Activated CD4-positive, alpha-beta T cell treated with anti-CD3 and anti-CD28 coated beads for 1 hour (primary cell): ENCODE measurements at places on chromosomes 12 and 14.

DNA sequence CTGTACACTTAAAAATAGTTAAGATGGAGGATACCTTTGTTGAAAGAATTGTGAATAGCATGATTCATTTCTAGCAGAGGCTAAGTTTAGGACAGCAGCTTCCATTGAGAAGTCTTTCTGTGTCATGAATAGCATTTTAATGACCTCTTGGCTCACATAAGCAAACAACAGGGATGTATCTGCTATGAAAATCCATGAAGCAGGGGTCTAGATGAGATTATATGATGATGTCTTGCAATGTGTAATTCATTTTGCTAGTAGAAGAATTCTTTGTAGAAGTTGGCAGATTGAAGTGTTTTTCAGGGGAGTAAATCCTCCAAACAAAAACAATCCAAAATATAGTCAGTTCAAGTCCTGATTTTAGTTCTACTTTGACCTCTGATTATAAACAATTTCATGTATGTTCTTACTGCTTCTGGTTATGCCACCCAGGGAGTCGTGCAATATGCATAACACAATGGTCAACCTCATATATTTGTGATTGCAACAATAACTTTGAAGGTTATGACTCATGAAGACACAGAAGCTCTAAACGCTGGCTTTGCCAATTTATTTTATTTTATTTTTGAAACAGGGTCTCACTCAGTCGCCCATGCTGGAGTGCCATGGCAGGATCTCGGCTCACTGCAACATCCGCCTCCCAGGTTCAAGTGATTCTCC is 6.9 kb upstream of the RD3L start:
- no peak for DNase-seq

- DNase-seq = peak; percentile 41
These were observed 13.7 kb downstream of the PGF start for GRCh38 chr14:74941676-74942097.

- DNase-seq = no peak
These were observed 443.4 kb downstream of the BCAT1 start for GRCh38 chr12:24505366-24506015.

DNA sequence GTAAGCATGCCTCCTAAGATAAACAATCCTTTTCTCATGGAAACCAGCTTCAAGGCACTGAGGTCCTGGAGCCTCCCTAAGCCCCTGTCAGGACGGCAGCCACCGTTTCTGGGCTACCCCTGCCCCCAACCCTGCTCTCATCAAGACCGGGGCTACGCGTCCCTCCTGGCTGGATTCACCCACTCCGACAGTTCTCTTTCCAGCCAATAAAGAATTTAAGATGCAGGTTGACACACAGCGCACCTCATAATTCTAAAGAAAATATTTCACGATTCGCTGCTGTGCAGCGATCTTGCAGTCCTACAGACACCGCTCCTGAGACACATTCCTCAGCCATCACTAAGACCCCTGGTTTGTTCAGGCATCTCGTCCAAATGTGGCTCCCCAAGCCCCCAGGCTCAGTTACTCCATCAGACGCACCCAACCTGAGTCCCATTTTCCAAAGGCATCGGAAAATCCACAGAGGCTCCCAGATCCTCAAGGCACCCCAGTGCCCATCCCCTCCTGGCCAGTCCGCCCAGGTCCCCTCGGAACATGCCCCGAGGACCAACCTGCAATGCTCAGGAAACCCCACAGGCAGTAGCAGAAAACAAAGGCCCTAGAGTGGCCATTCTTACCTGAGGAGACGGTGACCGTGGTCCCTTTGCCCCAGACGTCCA is 336.3 kb downstream of the TMEM121 start:
- DNase-seq = no peak

DNA sequence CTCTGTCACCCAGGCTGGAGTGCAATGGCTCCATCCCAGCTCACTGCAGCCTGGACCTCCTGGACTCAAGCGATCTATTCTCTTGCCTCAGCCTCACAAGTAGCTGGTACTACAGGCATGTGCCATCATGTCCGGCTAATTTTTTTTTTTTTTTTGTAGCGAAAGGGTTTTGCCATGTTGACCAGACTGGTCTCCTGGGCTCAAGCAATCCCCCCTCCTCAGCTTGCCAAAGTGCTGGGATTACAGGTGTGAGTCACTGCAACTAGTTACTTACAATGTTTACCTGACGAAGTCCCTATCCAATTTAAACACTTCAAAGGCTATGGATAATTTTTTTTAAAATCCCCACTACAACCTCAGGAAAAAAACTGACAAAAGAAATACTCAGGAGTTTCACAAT is 1.8 kb downstream of the KRR1 start:
- no peak for DNase-seq

- DNase-seq = no peak
These were observed 14.7 kb upstream of the KRT86 start for GRCh38 chr12:52259657-52260243.

DNA sequence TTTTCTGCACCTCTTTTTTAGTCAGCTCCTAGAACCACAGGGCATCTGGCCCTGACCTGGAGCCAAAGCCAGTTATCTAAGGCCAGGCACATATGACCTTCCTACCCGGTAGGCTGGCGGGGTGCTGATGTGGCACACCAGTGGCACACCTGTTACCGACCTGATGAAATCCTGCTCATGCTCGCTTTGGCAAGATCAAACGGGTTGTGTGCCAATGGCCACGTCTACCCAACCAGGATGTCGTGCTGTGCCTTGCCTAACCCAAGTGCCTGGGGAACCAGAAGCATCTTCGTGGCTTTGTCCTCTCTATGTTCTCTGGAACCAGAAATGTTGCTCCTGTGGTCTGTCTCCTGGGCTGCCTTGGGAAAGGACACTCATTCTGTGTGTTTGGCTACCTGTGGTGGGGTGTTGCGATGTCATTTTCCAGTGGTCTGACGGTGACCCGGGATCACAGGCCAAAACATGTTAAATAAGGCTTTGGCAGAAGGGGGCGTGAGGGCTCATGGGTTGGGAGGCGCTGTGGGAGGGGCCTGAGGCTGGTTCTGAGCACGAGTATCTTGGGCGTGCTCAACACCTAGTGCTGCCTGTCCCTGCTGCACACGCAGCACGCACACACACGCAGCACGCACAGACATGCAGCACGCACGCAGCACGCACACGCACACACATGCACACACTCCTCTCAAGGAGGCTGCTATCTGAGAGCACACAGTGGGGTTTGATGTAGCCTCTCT is 27.9 kb downstream of the CCNK start:
- DNase-seq = no peak

DNA sequence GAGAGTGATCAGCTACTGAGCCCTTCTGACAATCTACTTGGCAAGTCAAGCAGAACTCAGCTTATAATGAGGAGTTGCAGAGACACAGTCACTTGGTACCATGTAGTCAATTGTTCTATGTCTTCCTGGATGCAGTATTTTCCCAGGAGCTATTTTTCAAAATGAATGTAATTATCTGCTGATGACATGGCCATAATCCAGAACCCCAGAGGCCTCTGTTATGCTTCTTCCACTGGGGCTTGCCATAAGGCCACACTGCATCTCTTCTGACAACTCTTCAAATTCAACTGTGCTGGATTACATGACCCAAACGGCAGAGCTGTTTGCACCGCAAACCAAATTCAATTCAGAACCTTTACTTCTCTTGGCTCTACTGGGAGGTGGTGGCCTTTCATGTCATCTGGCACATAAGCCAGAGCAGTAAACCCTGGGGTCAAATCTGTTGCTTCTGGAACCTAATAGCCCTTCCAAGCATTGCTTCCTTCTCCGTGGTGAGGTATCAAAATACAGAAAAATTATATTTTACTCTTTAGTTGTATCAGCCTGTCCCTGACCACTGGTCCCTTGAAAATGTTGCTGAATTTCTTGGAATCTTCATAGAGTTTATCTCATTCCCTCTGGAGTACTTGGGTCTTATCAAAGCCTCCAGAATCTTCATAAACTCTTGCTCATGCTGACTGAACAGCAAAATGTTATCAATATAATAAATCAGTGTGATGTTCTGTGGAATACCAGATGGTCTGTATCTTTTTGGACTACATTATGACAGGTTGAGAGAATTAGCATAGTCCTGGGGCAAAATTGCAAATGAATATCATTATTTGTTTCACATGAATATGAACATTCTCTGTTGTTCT is 79.4 kb upstream of the DCN start:
- DNase-seq = no peak

- DNase-seq = no peak
These were observed 61.7 kb downstream of the RFX4 start for GRCh38 chr12:106644335-106645073.

GRCh38 chr12:107415071-107415470 is 270.5 kb upstream of the PWP1 start:
- DNase-seq = no peak

DNA sequence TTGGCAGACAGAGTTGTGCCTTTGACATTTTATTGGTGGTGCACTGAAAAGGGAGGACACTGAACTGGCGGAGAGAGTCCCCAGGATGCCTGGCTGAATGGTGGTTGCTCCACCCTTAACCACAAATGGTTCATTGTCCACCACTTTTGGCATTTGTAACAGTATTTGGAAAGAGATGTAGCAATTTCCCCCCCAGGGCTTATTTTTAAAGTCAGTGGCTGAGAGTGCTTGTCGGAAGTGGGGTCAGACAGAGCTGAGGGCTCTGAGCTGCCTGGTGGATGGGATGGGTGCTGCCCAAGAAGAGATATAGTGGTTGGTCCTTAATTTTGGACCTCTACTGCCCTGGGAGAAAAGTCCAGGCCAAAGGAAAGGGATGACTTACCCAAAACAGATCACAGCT is 31.5 kb upstream of the FGF6 start:
- no peak for DNase-seq

- no peak for DNase-seq
These were observed 8.1 kb downstream of the LGALS3 start for GRCh38 chr14:55136885-55137786.

GRCh38 chr12:108253540-108253939 is 85.6 kb downstream of the CMKLR1 start:
- DNase-seq = no peak

DNA sequence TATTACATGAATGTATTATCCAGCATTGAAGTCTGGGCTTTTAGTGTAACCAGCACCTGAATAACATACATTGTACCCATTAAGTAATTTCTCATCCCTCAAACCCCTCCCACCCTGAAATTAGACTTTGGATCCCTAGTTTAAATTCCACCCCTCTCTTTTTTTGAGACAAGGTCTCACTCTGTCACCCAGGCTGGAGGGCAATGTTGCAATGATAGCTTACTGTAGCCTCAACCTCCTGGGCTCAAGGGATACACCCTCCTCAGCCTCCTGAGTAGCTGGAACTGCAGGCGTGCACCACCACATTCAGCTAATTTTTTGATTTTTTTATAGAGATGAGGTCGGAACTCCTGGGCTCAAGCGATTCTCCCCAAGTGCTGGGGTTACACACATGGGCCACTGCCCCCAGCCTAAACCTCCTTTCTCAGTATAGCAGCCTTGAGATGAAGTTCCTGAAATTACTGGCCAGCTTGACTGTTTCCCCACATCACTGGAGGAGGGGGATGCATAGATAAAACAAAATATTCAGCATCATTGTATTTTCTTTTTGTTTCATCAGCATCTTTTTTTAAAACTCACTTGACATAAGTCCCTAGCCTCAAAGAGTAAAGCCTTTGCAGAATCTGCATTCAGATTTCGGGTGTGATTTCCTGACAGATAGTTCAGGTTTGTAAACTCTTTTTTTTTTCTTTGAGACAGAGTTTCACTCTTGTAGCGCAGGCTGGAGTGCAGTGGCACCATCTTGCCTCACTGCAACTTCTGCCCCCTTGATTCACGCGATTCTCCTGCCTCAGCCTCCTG is 7.0 kb downstream of the PTPN11 start:
- DNase-seq = no peak

- no peak for DNase-seq
These were observed 8.3 kb downstream of the DIO2 start for GRCh38 chr14:80202888-80203562.

- no peak for DNase-seq
These were observed 181.2 kb downstream of the EMP1 start for GRCh38 chr12:13377698-13378097.

GRCh38 chr12:52156757-52157565 is 34.9 kb downstream of the KRT80 start:
- DNase-seq = peak; percentile 55

- DNase-seq = no peak
These were observed 182.0 kb downstream of the CAND1 start for GRCh38 chr12:67451206-67451605.

DNA sequence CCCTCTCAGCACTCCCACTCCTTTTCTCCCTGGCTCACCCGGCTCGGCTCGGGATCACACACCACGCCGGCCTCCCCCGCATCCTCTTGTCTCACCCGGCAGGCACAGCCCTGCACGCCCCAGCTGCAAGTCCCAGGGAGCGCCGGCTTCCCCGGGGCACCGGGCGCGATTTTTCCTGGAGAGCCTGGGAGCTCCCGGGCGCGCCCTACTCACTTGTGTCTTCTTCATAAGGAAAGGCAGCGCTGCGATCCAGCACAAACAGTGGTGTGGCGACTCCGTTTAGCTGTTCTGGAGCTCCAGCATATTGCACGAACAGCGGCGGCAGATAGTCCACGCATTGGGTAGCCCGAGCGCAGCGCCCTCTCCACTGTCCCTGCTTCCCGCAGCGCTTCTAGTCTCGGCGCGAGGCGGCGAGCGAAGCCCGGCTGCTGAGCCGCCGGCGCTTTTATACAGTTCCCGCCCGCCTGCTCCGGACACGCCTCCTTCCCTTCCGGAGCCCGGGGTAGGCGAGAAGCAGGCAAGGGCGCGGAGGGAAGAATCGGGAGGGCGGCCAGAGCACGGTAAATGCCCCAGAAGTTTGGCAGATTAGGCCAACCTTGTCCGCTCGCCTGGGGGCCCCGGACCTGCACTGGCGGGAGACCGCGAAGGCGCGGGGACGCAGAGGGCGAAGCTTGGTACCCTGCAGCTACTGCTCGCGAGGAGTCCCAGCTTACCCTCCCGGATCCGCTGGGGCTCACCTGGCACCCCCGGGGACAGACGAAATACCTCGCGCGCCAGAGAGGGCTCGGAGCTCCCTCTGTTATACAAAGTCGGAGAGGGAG is at the start of gene KITLG:
Gene KITLG, minus strand, starts transcription at position 421 of the 821 bp plus-strand sequence. Its CDS starts 193 bp downstream, at position 228.
- no peak for DNase-seq

GRCh38 chr14:75667099-75667765 is 6.2 kb downstream of the TTLL5 start:
- DNase-seq = no peak

- DNase-seq = no peak
These were observed 68.5 kb downstream of the RIN3 start for GRCh38 chr14:92581966-92582566.
